ENCODE measurements at places on chromosomes 16 and 17.

GRCh38 chr16:2424061-2425007, 4.9 kb upstream of the CCNF start:
- no peak for DNase-seq

DNA sequence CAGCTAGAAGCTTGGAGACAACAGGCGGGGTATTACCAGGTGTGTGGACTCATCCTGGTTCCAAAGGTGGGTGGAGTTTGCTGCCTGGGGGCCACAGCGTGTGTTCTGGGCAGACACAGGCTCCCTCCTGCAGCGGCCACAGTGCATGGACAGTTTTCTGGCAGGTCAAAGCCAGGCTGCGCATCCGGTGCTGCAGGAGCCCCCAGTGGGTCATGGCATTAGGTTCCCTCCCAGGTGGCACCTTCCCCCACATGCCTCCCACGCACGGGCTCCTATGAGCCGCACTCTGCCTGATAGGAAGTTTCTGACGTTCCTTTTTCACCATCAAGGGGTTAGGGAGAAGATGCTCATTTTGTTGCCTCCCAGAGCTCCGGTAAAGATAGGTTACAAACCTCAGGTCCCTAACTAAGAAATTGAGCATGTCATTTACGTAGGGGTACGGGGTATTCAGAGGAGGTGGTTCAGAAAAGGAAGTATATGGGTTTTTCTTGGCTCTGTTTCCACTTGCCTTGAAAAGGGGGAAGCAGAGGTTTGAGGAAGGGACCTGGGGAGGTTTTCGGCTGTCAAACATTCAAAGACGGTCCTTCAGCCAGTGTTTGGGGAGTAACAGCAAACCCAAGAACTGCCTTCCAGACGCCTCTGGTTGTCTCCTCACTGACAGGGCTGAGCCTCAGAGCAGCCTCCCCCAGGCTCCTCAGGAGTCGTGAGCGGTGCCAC, 32.7 kb upstream of the NAT9 start:
- no peak for DNase-seq

- DNase-seq: no peak
Observed at GRCh38 chr17:60244656-60245055, 94.9 kb downstream of the CA4 start.

- DNase-seq: no peak
Observed at GRCh38 chr16:2821487-2822157, 4.6 kb downstream of the PRSS21 start.

- no peak for DNase-seq
Observed at GRCh38 chr17:77636835-77637817, 321.4 kb upstream of the TNRC6C start.

DNA sequence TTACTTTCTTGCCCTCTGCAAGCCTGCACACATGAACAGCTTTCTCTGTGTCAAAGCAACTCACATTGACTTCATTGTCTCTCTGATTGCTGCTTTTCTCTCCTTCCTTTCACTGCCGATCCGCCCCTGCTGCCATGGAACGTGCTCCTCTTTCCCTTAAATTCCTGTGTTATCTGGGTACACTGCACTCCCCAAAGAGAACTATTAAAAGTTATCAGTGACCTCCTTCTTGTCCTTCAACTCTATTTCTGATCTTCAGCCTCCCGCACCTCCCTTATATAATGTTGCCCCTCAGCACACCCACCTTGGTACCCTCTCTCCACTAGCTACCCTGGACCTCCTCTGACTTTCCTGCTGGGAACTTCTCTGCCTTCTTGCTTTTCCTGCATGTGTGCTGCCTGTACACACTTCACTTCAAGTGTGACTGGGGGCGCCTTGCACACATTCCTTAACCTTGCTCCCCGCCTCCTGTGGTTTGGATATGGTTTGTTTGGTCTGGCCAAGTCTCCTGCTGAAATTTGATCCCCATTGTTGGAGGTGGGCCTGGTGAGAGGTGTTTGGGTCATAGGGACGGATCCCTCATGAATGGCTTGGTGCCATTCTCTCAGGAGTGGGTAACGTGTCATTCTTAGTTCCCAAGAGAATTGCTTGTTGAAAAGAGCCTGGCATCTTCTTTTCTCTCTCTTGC, 26.7 kb upstream of the PMP22 start:
- peak; percentile 39 for DNase-seq

DNA sequence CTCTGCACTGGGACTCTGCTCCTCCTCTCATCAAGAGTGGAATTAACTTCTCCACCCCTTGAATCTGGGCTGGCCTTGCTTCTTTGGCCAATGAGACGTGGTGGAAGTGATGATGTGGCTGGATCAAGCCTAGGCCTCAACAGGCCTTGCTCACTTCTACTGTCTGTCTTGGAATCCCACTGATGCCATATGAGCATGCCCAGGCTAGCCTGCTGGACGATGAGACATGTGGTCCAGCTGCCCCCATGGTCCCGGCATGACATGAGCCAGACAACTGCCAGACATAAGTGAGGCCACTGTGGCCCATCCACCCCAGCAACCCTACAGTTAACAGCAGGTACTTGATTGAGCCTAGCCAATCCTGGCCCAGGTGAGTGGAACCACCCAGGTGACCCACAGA, 18.7 kb downstream of the VAC14 start:
- DNase-seq: no peak

DNA sequence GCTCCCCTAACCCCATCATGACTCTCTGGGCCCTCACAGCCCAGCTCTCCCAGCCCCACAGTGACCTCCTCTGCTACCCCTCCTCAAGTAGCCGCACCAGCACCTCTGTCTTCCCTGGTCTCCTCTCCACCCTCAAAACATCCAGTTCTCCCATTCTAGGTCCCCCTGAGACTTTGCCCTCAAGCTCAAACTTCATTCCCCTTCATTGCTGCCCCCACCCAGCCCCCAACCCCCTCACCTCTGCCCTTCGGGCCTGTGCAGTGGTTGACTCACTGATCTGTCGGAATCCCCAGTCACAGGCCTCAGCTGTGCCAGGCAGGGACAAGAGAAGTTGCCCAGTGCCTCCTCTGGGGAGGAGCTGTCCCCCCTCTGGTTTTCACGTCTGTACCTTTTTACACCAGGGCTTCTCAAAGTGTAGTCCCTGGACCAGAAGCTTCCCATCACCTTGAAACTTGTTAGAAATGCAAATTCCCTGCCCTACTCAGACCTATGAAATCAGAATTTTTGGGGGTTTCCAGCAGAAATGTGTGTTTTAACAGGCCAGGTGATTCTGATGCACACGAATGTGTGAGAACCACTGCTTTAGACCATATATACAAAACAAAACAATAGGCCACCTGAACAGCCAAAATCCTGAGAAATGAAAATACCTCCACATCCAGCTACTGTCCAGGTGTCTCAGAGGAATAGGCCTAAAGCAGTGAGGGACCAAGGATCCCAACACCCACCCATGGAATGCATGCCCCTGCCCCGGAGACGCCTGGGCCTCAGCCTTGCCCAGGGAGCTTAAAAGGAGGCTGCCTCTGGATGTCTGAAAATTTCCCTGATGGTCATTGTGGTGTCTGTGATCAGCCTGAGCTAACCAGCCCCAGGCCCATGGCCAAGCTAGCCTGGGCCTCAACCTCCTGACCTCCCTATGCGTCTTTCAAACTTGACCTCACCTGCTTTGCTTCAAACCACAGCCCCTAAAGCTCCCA, 853 bp upstream of the DOK4 start:
- no peak for DNase-seq

DNA sequence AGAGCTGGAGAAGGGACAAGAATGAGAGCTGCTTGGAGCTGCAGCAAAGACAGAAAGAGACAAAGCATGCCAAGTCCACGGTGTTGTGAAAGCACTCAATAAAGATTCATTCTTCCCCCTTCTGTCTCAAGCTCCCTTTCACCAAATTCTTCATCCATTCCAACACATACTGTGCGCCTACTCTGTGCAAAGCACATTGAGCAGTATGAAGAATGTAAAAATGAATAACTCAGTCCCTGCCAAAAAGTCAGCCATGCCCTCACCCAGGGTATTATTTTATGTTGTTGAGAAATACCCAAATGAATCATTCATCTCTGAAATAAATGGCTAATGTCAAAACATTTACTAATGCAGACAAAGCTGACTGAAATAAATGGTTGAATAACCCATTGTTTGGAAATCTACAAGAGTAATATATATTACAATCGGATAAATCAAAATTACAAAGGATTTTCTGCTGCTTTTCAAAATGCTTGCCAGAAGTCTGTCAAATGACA, 282.9 kb upstream of the IRX5 start:
- DNase-seq: no peak

DNA sequence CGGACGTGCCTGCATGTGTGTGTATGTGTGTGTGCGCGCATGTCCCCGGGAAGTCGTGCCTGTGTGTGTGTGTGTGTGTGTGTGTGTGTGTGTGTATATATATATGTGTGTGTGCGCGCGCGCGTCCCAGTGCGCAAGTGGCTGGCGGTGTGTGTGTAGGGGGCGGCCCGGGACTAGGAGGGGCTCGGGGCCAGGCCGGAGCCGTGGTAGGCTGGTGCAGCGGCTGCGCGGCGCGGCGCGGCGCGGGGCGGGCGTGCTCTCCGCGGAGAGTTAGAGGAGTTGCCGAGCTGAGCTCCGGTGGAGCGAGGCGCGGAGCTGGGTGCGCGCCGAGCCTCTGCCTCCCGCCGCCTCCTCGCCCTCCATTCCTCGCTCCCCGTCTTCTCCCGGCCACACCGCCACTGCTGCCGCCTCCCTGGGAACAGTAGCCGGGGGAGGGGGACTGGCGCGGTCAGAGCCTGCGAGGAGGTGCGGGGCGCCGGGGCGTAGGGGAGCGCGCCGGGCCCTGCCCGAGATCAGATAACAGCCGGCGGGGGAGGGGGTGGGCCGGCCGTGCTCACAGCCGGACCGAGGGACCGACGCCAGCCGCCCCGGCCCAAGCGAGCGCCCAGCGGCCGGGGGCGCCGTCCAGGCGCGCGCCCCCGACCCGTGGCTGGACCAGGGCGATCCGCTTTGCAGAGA, at the start of gene KCNJ12:
Gene KCNJ12, plus strand, starts transcription at position 277 of the 678 bp plus-strand sequence. CDS start 38,986 bp downstream, outside the sequence.
- DNase-seq: peak; percentile 27

DNA sequence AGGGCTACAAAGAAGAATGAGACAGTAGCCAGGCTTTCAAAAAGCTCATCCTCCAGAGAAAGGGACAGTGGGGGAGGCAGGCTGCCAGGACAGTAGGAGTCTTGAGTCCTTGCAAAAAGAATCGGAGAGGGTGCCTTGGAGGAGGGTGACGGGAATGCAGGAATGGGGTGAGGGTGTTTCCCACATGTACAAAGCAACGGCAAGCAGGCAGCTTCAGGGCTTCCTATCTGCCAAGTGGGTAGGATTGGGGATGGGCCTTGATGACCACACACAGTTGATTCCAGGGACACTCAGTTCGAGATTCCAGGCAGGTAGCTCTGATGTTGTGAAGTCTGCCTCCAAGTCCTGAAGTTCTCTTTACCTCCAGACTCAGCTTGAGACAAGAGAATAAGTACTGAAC, 54.4 kb downstream of the C17orf67 start:
- DNase-seq: no peak

DNA sequence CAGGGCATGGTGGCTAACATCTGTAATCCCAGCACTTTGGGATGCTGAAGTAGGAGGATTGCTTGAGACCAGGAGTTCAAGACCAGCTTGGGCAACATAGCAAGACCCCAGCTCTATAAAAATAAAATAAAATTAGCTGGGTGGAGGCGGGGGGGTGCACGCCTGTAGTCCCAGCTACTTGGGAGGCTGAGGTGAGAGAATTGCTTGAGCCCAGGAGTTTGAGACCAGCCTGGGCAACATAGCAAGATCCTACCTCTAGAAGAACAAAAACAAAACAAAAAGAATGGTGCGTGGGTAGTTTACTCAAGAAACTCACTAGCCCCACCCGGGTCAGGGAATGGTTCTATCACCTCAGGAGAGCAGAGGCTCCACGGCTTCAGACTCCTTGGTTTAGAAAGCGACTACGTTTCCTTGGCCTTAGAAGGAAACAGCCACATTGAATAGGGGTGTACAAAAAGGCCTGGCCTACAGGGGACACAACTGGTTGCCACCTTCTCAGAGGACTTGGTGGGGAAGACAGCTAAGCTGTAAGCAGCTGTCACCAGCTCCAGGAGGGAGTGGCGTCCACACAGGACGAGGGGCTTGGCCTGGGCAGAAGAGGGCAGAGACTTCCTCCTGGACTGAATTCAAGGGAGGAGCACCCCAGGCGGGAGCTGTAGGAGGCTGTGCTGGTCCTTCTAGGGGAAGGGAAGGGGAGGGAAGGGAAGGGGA, 716 bp downstream of the TK1 start:
- DNase-seq: peak; percentile 69

DNA sequence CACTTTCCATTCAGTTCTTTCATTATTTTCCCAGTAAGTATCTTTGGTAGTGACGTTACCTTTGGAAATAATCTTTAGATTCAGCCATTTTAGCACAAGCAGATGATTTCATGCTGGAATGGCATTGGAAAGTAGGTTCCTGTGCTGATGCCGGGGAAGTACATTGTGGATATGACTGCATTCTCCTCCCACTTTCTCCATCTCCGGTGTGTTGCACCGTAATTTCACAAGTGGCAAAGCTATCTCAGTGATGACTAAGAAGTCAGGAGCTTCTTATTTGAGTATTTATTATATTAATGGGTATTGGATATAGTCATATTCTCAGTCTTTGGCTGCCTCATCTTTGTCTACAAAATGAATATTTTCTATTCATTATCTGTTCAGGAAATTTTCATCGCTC, 69.8 kb downstream of the MRTFB start:
- DNase-seq: no peak
